Foreskin melanocyte (primary cell): ENCODE measurements at places on chromosomes 13 and 19.

DNA sequence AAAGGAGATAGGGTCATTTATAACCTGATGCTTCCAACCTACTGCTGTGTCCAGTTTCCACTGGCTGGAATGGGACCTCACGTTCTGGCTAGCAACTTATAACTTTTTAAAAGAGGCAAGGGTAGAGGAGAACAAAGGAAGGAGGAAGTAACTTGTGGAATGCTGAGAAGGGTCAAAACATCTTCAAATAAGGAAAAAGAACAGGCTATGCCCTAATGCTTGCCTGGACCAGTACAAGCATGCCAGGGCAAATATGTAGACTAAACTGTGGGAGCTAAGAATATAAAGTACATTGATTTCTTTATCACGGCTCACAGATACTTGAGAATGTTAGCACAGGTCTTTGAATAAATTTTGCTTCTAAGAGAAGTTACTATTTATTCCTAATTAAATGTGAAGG lies 1.5 kb upstream of the ZNF561 start:
- DNase-seq: no peak

GRCh38 chr19:45526143-45526542 lies 18.9 kb downstream of the VASP start:
- peak; percentile 56 for DNase-seq

GRCh38 chr13:36788276-36788675 lies 30.7 kb upstream of the RFXAP start:
- no peak for DNase-seq

DNA sequence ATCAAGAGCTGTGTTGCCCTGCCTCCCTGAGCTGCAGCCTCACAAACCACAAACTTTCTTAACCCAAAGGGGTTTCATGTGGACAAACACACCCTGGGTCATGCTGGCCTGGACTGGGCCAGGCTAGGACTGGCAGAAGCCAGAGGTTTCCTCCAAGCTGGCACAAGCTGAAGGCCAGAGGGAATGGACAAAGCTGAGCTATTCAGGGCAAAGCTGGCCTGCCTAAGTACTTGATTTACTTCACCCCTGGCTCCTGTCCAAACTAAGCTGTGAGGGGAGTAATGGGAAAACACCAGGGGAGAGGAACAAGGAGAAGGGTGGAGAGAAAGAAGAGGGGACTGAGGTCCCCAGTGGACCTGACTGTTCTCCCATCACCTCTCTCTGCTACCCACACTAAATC lies 6.2 kb downstream of the CPAMD8 start:
- no peak for DNase-seq

- DNase-seq: no peak
These were observed 9.0 kb upstream of the SBK3 start for GRCh38 chr19:55554302-55554701.

DNA sequence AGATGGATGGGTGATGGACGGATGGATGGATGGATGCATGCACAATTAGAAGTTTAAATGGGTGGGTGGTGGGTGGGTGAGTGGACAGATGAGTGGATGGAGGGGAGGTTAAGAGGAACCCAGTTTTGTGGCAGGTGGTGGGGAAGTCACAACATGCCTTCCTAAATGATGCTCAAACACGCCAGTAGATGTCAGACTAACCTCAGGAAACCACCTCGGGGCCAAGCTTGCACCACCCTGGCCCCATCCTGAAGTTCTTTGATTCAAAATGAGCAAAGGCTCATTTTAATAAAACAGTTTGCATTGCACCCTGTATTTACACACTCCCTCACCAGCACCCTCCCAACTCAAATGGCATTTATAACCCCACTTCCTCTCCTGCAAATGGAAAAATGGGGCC lies 91.4 kb upstream of the CACNA1A start:
- peak; percentile 48 for DNase-seq

DNA sequence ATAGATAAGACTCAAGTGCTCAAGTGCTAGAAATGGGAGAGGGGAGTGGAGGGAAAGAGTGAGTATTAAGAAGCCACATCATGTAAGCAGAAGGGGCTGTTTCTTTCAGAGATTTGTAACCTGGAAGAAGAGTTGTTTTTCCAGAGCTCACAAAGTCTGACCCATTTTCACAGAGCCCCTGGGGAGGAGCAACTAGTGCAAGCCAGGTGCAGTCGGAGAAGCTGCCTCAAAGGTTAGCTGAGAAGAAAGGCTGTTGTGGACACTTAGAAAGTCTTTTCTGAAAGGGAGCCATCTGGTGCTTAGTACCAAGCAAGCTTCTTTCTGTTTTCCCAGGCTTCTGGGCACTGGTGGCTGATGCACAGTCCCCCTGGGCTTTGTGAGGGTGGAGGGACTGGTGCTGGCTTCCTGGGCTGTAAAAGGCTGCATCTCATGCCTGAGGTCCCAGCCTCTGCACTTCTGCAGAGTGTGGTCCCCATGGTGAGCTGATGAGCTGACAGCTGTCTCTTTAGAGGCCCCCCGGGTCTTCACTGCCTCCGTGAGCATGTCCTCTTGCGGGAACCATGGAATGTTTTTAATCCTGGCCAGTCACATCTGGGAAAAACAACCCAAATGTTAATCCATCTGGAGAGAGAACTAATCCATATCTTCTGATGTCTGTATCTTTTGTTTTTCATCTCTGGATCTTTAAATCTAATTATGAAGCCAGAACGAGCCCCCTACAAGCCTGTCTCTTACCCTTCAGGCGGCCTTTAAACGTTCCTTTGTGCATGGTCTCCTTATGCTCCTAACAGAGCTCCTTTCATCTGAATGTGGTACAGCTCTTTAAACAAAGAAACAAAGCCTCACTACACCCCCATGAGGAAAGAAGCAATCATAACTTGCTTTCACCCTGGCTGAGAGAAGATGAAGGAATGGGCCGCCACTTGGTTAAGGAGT lies 40.2 kb downstream of the OLFM4 start:
- DNase-seq: peak; percentile 73

DNA sequence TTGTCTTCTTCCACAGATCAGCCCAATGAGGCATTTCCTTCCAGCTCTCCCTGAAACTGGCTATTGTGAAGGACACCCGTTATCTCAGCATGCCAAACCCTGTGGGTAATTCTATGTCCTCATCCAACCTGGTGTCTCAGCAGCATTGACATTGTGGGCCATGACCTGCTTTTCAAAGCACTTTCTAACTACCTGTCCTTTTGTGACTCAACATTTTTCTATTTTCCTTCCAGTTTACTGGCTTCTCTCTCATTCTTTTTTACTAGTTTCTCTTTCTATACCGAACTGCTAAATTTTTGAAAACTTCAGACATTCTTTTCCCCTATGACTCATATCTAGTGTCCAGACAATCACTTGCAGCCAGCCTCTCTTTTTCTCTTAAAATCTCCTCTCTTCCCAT lies 136.4 kb upstream of the HTR2A start:
- DNase-seq: no peak

GRCh38 chr13:47999973-48000372 lies 1.1 kb downstream of the SUCLA2 start:
- no peak for DNase-seq

DNA sequence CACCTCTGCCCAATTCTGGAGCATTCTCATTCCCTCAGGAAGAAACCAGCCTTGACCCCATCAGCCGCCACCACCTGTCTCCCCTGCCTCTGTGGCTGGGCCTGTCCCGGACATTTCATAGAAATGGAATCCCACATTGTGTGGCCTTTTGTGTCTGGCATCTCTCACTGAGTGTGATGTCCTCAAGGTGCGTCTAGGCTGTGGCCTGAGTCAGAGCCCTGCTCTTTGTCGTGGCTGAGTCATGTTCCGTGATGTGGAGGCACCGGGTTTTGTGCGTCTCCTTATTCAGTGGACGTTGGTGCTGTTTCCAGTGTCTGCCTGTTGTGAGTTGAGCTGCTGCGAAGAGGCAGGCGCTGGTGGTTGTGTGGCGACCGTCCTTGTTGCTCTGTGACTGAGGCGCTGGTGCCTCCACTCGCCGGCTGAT lies 3.5 kb downstream of the FZR1 start:
- DNase-seq: no peak

DNA sequence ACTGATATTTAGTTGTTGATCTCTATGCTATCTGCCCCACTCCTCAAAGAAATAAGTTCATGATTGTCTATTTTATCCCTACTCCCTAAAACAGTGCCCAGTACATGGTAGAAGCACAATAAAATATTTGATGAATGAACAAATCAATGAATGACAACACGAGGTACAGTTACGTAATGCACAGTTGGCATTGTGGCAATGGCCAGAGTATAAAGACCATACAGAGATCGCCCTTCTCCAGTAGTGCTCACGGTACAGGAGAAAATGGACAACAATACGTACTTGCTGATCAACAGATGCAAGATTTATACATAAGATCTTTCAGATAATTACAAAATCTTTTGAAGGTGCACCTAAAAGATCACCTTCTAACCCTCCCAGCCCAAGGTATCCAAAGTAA lies 225.4 kb downstream of the KLF12 start:
- no peak for DNase-seq

GRCh38 chr19:55453511-55454260 lies 7.8 kb downstream of the ISOC2 start:
- DNase-seq: no peak

DNA sequence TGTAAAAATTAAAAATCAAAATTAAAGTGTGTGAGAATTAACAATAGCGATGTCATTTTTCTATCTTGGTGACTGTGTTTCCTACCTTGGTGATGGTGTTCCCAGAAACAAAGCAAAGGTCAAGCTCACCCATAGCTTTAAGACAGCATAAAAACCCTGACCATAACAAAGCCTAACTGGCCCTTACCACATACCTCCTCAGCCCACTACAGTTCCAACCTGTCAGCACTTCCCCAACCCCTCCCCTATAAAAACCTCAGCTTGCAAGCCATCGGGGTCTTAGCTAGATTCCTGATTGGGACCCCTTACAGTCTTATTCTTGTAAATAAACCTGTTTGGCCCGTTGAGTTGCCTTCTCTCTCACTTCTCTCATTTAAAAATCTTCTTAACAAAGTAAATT lies 484.4 kb upstream of the PCDH20 start:
- DNase-seq: no peak

GRCh38 chr19:40560092-40560507 lies 16.6 kb upstream of the SHKBP1 start:
- no peak for DNase-seq

- DNase-seq: no peak
These were observed 137.0 kb downstream of the SLITRK6 start for GRCh38 chr13:85662186-85662585.

- DNase-seq: no peak
These were observed 41.5 kb downstream of the ZNF787 start for GRCh38 chr19:56079609-56080008.

DNA sequence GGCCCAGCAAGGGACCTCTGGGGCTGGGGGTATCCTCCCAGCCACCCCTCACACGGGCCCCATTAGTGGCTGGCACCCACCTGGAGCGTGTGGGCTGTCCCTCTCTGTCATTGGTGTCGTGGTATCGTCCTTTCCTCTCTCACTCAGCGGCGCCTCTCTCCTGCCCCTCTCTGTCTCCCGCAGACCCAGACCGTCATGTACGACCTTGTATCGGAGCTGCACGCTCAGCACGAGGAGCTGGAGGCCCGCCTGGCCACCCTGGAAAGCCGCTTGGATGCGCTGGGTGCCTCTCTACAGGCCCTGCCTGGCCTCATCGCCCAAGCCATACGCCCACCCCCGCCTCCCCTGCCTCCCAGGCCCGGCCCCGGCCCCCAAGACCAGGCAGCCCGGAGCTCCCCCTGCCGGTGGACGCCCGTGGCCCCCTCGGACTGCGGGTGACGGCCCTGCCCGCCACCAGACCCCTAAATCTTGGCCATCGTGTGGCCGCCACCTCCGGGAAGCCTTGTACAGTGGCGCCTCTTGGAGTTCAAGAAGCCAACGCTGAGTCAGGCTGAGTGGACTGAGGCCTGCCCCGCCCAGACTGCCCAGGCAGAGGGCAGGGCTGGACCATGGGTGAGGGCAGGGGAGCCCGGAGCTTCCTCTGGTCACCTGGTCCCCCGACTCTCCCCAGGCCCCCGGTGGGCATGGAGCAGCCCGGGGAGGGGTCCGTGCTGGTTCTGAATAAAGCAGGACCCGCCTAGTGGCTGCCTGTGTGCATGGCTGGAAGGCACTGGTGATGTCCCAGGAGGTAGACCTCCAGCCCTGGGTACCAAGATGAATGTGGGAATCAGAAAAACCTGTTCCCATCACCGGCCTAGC lies 9.8 kb upstream of the ARRDC2 start:
- no peak for DNase-seq

DNA sequence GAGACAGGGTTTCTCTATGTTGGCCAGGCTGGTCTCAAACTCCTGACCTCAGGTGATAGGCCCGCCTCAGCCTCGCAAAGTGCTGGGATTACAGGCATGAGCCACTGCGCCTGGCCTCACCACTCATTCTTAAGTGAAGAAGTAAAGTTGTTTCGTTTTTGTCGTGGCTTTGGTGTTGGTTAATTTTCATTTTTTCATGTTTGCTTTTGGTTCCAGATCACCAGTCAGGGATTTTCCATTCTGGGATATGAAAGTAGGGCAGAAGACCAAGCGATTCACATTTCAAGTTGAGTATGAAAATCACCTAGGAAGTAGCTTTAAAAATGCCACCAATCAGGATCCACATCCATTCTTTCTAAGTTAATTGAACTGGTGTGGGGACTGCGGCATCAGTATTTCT lies 289.9 kb downstream of the DIAPH3 start:
- DNase-seq: no peak

DNA sequence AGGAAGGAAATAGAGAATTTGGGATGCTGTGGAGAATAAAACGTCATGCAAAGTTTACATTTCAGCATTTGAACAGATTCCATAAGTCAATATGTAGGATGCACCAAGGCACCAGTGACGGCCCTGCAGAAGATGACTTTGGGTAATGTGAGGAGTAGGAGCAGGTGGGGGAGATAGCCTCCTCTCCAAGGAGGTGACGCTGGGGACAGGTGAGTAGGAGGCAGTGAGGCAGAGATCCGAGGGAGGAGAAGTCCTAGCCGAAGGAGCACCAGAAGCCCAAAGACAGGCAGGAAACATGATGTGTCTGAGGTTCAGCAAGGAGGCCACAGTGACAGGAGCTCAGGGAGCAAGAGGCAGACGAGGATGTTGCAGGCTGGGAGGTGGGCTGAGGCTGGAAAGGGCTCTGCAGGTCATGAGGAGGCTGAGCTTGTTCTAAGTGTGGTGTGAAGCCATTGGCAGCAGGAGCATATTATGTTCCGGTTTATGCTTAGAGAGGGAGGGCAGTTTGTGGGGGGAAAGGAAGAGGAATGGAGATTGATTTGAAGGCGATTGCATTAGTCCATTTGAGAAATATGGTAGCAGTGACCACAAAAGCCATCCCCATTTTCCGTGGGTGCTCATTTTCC lies 55.7 kb upstream of the C1QTNF9 start:
- no peak for DNase-seq
